BJ (cell line): ENCODE measurements at places on chromosomes 13 and 19. TPM values are rescaled to one million over a fixed set of nuclear protein-coding genes. Genes with fewer than 3 reads are reported as not detected.

- no peak for DNase-seq
Observed at GRCh38 chr19:30699871-30700280, 327.7 kb downstream of the ZNF536 start.

DNA sequence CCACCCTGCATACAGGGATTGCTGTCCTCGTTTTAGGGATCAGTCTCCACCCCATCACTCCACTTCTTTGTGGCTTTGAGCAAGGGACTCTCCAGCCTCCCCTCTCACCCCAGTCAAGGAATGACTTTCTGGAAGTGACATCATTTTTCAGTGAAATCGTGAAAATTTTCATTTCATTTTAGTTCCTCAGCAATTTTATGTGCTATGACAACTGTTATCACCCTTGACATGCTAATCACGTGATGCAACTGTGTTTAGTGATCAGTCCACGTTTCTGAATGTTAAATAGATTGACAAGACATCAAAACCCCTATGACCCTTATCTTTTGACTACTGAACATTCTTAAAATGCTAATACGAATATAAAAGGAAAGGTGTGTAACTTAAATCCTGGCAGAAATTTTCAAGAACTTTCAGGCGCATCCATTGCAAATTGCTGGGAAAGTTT is 8.0 kb downstream of the C19orf81 start:
- DNase-seq, result no peak

DNA sequence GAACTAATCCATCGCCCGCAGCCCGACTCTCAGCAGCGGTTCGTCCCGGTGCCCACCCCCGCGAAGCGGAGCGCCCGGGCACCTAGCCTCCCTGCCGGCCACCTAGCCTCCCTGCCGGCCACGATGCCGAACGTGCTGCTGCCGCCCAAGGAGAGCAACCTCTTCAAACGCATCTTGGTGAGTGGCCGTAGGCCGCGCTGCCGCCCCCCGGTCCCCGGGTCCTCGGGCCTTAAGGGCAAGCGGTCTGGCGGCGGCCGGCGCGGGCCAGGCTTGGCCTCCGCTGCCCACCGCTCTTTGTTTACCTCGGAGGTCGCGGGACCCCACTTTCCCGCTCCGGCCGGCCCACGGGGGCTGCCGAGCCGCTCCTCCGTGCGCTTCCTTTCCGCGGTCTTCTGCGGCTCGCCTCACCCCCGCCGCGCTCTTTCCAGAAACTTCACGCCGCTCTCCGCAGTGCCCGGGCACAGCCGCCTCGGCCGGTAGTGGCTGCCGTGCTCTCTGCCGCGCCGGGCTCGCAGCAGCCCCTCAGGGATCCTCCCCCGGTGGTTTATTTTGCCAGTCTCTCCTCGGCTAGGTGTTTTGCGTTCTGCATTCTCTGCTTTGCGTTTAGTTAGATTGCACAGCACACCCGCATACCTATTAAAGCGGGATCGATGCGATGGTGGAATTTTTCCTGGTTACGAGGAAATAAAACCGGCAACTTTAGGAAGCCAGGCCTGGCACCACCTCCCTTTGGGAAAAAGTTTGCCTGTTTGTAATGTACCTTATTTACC is 524 bp downstream of the NAA16 start:
- DNase-seq, result no peak

DNA sequence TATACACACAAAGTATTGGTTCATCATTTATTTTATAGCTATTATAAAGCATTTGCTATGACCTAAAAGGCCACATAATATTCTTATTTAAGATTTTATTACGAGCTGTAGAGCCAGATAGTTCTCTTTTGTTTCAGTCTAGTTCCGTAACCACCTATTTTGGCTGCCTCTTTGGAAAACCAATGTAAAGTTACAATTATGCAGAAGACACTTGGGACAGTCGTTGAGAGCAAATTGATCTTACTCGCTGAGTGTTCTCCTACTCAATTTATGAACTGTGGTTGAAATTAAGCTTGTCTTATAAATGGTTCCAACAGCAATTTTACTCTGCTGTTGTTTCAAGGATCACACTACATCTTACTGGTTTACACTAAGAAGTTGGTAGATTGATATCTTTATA is 122.3 kb downstream of the SLC7A1 start:
- DNase-seq, result no peak

GRCh38 chr13:29435125-29435911 is 160.2 kb downstream of the SLC7A1 start:
- DNase-seq, result peak; percentile 67

GRCh38 chr19:1435378-1435989 is 2.7 kb upstream of the RPS15 start:
- DNase-seq, result no peak

DNA sequence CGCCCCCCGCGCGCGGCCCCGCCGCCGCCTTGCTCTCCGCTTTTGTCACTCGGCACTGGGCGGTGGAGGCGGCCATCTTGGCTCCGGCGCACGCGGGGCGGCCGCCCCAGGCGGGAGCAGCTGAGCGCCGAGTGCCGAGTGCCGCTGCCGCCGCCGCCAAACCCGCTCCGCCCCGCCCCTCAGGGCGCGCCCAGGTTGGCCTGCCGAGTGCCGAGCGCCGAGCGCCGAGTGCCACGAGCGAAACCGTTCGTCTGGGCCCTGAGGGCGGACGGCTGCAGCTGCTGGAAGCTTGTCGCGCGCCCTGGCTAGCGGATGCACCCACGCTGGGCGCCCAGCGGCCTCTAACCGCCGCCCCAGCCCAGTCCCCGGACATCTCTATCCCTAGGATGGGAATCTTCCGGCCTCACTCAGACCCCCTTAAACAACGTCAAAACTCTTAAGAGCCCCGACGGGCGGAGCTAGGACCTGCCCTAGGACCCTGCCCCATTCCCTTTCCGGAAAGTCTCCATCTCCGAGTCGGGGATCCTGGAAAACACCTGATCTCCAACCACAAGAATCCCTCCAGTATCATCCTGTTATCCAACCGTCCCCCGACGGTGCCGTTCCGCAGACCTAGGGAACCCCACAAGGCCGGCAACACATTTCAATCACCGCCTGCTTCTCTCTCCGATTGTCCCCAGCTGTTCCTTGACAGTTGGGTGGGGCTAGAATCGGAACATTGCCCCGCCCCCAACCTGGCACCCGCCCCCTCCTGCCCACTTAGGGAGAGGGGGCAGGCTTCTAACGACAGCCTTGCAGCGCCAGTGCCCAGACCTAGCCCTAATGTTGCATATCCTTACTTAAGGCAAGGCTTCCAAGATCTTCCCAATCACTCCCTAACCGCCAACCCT is 14.1 kb upstream of the AKAP8L start:
- peak; percentile 29 for DNase-seq

DNA sequence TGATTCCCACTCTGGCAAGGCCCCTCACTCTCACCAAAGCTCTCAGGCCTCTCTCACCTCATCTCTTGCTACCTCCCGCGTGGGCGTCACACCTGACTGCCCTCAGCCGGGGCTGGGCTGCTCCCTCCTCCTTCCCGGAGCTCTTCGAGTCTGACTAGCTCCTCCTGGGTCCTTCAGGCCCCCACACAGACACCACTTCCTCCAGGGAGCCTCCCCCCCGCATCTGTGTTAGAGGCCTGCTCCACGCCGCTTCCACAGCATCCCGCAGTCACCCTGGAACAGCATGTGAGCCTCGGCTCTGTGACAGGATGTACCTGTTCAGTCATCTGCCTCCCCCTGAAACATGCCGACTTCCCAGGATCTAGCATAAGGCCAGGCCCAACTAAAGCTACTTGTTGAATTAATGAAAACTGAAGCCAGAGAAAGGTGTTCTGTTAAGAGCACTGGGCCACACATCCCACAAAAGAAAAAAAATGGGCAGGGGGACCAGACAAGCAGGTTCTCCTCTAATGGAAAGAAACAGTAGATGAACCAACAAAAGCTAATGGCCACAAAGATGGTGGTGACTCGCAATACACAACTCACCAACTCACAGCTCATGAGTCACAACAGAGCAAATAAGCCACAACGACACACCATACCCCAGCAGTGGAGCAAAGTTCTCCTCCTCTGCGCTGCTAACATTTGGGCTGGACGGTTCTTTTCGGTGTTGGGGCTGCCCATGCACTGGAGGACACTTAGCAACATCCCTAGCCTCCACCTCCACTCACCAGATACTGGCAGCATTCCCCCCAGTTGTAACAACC is 3.0 kb downstream of the PPP6R1 start:
- DNase-seq, result no peak

DNA sequence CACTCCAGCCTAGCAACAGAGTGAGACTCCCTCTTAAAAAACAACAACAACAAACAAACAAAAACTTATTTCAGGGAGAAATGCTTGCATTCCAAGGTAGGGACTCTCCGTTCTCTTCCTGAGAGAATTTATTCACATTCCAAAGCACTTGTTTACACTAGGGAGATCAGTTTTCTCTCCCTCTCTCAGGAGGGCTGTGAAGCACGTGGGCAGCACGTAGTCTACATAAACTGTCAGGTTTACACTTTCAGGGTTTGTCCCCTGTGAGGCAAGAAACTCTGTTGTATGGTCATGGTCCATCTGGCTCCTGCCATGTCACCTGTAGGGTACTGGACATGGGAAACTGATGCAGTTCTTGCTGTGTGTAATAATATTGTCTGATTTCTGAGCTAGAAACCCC is 31.6 kb downstream of the WDR87 start:
- no peak for DNase-seq

GRCh38 chr13:109610517-109610916 is 175.9 kb downstream of the IRS2 start:
- no peak for DNase-seq

Gene PBX4
- polyA plus RNA-seq, result 1.3 and 1.9 TPM in 2 replicates

Gene ZNF43
- 1.8 and 3.4 TPM in 2 replicates for polyA plus RNA-seq

Gene PTGIR
- 16.9 and 27.8 TPM in 2 replicates for polyA plus RNA-seq

Gene FAM216B
- polyA plus RNA-seq, result not detected in 2 replicates
